ENCODE measurements at places on chromosomes 12 and 14.

DNA sequence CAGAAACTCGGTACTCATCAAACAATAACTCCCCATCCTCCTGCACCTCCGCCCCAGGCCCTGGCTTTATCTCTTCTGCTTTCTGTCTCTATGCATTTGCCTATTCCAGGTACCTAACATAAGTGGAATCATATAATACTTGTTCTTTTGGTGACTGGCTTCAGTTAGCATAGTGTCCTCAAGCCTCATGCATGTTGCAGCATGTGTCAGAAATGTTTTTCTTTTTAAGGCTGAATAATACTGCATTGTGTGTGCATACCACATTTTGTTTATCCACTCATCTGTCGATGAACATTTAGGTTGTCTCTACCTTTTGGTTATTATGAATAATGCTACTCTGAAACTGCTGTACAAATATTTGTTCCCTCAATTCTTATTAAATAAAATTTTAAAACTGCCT is 117.1 kb downstream of the KICS2 start:
- DNase-seq, result peak; percentile 34

GRCh38 chr12:115440438-115440837 is 756.5 kb upstream of the TBX3 start:
- DNase-seq, result peak; percentile 71

DNA sequence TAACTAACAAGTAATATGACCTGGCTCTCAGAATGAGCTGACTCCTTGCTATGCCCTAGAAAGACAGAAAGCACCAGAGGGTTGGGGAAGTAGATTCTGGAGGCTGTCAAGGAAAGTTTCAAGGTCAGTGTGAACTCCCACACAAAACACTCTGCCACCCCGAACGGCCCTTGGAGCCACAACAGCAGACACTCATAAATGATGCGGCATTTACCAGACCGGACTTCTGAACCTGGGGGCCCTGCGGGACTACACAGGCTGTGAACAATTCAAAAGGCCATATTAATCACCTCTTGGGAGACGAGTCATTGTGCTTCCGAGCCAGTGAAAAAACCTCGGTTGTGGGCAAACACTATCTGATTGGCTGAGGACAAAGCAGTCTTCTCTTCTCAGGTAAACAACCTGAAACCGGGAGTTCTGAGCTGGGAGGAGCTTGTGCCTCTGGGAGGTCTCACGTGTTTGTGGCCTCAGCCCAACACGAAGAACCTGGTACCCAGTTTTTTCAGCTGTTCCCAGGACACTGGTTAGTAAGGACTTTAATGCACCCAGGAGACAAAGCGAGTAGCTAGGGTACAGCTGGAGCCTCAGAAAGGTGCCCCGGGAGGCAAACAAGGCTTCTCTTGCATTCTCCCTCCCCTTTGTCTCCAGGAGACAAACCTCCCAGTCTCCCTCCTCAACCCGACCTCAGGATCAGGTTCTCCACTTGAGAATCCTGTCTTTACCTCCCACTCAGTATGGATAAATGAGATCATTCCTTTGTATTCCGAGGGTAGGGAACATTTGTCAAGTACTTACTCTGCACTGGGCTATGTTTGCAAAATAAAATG is 35.3 kb downstream of the VWF start:
- DNase-seq, result peak; percentile 69

DNA sequence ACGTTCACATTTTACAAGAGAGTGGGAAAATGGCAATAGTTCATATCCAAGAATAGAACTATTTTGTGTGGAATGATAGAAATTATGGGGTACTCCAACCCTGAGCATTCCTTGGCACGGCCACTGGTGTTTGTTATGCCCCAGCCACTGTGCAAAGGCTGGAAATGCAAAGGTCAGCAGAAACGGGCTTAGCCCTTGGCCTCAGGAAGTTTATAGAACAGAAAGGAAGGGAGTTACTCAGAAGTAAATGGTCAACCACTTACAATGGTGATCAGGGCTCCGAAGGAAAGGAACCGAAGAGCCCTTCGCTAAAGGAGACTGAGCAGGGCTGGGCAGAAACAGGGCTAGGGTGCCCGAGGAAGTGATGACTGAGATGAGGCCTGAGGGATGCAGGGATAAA is 45.1 kb downstream of the KICS2 start:
- DNase-seq, result no peak

DNA sequence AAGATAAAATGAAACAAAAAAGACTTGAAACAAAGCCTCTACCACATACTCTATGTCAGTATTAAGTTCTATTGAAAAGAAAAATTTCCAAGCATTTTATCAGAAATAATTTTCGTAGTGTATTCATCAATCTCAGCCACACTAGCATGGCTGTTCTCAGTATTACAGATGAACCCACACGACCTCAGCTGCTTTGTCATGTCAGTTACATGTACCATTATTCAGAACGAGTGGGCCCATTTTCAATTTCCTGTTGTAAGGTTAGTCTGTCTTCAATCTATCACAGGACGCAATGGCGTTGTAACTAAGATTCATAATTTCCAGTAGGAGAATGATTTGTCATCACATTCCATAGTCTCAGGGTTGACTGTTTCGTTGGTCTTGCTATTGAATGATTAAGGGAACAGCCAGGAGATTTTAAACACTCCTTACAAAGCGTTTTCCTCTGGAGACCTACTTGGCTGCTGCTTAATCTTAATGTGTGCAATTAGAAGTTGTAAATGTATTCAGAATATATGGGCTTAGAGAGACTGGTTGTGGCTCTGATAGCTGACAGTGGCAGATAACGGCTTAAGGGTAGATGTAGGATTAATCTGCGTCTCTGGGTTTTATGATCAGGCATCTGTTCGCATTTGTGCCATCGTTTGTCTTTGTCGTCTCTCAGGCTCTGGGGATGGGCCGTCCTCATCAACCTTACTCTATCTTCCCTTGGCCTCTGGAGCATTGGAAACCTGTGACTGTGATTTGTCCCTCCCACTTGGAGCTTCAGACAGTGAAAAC is 65.4 kb downstream of the GLT1D1 start:
- DNase-seq, result no peak

- DNase-seq, result peak; percentile 68
Observed at GRCh38 chr14:34043627-34044372, 92.9 kb upstream of the EGLN3 start.

DNA sequence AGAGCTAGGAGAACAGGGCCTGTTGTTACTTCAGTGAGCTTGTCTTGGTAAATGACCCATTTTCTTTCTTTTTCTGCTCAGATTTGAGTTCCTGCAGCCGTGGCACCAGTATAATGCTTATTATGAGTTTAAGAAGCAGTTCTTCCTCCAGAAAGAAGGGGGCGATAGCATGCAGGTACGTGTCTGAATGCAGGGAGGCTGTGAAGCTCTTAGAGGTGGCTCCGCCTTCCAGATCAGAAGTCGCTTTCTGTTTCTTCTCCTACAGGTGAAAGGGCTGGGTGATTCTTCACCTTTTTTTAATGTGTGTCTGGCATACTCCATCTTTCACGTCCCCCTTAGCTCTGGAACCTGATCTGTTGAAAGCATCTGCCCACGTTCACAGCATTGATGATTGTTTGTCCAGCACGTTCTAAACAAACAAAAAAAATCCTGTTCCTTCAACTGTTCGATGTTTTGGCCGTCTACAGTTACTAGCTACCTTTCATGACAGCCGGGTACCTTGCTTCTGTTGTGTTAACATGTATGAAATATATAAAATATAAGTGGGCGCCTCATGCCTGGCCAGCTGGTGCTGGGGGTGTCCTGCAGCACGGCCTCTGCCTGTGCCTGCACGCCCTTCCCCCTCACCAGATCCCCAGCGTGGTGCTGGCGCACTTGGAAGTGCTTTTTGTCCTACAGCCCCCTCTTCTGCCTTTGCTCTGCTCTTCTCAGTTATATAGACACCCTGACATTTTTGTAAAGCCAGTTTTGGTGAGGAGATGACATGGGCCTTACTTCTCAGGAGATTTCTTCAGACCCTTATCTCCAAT is 44.6 kb downstream of the SFSWAP start:
- peak; percentile 23 for DNase-seq

GRCh38 chr14:84228702-84229101 is 1301.2 kb upstream of the FLRT2 start:
- DNase-seq, result peak; percentile 5

- DNase-seq, result no peak
Observed at GRCh38 chr12:120820884-120821510, 83.2 kb downstream of the SPPL3 start.

DNA sequence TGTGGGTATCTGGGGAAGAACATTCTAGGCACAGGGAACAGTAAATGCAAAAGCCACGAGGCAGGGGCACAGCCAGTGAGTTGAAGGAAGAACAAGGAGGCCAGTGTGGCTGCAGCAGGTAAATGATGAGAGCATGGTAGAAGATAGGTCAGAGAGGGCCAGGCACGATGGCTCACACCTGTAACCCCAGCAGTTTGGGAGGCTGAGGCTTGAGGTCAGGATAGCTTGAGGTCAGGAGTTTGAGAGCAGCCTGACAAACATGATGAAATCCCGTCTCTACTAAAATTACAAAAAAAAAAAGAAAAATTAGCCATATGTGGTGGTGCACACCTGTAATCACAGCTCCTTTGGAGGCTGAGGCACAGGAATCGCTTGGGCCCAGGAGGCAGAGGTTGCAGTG is 86.7 kb upstream of the ESRRB start:
- DNase-seq, result no peak
